Esophagus squamous epithelium (tissue), 5 donors: ENCODE measurements at places on chromosomes 6 and 20.

DNA sequence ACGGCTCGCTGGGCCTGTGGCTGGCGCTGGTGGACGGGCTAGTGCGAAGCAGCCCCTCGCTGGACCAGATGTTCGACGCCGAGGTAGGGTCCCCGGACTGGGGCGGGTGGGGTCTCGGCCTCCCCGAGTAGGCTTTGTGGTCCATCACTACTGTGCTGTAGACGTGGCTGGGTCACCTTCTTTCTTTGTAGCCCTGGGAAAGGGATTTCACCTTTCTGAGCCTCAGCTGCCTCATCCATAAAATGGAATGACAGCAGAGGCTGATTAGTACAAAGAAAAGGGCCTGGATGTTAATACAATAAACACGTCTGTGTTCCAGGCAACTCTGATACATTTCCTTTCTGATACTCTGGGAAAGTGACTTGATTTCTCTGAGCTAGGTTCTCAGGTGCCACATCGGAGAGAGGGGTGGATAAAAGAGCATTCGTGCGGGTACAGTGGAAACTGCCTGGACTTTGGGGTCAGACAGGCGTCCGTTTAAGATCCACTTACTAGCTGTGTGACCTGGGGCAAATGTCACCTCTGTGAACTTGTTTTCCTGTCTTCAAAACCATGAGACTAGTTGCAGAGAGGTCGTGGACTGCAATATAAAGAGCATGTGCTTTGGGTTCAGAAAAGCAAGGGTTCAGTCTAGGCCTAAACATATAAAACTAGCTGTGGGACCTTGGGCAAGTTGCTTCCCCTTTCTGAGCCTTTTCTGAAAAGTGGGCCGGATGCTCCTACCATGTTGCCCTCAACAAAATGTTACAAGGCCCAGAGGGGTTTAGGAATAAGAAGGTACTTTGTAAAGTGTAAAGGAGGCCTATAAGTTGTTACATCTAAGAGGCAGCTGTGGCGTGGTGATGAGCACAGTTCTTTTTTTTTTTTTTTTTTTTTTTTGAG lies 896 bp downstream of the SYS1 start:
- no peak for DNase-seq

DNA sequence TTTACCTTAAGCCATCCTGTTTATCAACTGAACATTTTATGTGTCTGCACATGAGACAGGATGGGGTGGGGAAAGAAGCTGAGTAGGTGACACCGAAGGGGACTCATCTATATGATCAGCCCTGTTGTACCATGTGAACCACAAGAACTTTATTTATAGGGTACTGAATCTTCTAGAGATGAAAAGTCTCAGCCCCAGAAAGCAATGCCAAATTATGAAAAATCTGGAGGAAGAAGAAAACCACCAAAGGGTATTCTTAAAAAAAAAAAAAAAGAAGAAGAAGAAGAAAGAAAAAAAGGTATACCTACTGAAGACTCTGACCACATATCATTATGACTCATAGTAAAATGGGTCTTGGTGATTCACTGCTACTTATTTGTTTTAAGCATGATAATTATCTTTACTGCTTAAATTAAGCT lies 39.8 kb upstream of the HBS1L start:
- no peak for DNase-seq

DNA sequence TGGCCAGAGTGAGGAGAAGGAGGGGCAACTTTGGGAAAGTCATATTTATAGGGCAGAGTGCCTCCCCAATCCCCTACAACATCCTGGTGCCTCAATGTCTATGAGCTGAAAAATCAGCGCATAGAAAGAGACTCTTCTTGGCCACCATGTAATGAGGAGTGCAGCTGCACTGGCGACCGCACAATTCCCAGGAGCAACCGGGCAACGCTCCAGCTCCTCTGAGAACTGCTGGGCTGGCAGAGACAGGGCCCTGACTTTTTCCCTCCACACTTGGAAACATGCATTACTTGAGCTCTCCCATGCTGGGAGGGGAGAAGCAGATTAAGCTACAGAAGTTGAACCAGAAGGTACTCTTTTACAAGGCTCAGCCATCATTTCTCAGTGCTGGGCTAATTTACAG lies 31.4 kb upstream of the MARCKS start:
- no peak for DNase-seq

GRCh38 chr6:154479351-154479769 lies 31.1 kb downstream of the CNKSR3 start:
- no peak for DNase-seq

- no peak for DNase-seq
These were observed 227.2 kb upstream of the ASCC3 start for GRCh38 chr6:101108286-101108685.

DNA sequence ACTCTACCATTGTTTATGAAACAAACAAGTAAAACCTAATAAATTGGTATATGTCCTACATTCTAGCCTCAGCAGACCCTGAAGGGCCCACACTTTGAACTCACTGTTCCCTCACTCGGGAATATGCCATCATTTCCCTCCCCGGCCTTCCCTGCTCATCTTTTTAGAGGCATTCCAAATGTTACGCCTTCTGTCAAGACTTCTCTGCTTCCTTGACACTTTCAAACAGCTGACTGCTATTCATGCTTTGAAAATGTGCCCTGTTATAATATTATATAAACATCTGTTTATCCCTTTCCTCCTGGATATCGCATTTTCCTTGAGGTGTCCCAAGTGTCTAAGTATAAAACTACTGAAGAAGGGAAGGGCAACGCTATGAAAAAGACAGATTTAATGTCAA lies 249.5 kb upstream of the THEMIS start:
- DNase-seq = no peak

- no peak for DNase-seq
These were observed 132.7 kb upstream of the LRFN2 start for GRCh38 chr6:40719671-40720374.

- no peak for DNase-seq
These were observed 34.1 kb downstream of the BANF2 start for GRCh38 chr20:17733767-17734304.

DNA sequence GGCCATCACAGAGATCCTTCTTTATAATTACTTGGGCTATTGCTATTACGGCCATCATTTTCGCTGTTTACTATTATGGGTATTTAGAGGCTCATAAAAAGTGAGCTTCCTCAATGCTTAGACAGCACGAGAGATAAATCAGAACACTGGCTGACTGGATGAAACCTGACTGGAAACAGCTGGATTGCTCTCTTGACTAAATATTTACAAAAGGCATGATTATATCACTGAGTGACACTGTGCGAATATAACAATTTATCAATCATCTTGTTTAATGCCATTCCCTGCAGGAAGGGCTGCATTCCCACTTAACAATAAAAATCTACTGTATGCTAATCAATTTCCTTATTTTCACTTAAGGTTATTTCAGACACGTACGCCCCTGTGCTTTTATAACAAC lies 260.1 kb upstream of the ARID1B start:
- DNase-seq = no peak

GRCh38 chr6:33508935-33509926 lies 54.9 kb downstream of the ZBTB9 start:
- DNase-seq = no peak

DNA sequence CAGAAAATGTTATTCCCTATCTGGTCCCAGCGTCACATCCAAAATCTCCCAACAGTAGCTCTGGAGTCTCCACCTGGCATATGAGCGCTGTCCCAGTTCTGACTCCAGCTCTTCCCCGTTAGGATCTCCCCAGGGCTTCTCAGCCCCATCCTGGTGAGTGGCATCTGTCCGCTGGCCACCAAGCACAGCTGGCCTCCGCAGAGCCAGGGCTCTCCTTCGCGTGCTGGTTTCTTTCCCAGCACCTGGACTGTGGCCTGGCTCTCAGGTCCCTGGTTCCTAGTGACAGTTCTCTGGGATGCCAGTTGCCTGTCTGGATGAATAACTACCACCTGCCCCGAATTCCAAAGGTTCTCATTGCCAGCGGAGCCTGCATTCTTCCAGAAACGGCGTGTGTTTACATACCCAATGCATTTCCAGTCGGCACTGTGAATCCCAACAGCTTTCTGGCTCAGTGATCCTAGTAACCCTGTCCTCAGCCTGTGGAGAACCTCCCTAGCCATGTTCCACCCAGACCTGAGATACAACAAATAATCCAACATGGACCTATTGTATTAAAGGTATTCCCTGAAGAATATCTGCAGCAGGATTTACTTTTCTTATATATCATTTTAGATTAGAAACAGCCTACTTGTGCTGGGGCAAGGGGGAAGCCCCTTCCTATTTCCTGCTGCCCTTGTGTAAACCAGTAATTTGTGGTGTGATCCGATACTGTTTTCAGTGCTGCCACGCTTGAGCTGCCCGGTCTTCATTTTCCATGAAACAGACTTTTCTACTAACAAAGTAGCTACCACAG lies 69.9 kb upstream of the PDE10A start:
- DNase-seq = no peak

- no peak for DNase-seq
These were observed 48.1 kb downstream of the RIPOR2 start for GRCh38 chr6:24887545-24888140.

DNA sequence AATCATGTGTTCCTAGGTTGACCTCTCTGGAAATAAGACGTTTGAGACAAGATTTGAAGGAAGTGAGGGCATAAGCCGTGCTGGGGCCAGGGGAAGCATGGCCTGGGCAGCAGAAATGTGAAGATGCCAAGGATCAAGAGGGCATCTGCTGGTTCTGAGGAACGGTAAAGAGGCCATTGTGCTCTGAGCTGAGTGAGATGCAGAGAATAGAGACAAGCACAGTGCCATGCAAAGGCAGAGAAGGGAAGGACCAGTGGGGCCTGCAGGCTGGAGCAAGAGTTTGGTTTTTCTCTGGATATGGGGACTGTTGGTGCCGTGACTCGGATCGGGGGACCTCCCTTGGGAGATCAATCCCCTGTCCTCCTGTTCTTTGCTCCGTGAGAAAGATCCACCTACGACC lies 50.8 kb downstream of the SMPDL3A start:
- DNase-seq = no peak

DNA sequence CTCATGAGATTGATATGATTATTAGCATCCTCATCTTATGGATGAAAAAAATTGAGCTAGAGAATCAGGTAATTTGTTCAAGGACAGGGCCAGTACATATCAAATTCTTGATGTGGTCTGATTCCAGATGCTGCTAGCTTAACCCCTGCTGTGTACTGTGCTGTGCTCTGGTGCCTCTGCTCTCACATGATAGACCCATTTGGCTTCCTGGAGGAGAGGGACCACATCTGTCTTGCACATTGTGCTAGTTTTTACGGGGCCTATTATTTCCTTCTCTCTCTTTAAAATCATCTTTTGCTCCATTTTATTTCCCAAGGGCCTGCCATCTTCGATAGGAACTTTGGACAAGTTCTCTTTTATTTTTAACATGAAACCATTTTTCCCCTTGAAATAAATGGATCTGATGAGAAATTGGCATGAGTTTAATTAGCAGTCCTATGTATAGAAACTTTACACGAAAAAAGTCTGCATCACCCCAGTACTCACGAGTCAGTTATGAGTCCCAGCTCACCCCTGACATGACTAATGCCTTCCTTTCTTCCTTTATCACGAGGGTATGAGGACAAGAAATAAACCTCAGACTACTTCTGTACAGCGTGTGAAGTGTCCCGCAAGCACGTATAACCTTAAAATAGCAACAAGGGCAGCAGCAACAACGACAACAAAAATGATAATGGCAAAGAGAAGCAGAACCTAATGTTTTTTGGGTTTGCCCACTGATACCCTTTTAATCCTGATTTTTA lies 26.5 kb downstream of the CD109 start:
- DNase-seq = no peak

GRCh38 chr6:116513224-116513875 lies 1.9 kb downstream of the CALHM5 start:
- DNase-seq = no peak
